Thyroid gland (tissue), 4 donors: ENCODE measurements at places on chromosomes 6 and 20.

DNA sequence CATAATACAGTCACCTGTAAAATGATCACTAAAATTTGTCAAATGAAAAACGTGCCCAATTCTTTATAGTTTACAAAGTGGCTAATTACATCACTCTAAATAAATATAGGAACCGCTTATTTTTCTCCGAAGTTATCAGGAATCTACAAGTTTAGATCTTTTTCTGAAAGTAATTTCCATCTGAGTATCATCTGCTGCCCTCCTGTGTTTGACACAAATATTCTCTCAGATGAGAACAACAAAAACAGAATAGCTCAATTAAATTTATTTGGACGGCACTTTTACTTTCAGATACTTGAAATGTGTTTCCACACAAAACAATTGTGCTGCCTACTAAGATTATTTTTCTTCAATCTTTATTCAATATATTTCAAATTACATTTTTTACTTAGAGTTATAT, 5.0 kb downstream of the SF3B5 start:
- H3K36me3 ChIP-seq: no peaks in the 10 kb centered on the region
- no peak overlapping the region for H3K27ac ChIP-seq
- DNase-seq: no peak
- H3K4me3 ChIP-seq: no peak overlapping the region
- H3K4me1 ChIP-seq: peaks cover 14% of the 10 kb centered on the region

DNA sequence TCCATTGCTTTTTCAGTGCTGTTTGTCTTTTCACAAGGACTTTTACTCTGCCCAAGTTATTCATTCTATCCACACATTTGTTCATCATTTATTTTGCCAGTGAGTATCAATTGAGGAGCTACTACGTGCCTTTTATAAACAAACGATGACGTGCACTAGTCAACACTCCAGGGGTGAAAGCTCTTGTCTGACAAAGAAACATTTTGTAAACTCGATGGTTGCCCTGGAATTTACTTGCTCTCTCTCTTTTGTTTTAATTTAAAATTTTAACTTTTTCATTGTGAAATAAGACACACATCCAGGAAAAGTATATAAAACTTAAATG, 8.3 kb upstream of the MRPS18A start:
- no peak for DNase-seq
- peaks cover 44% of the 10 kb centered on the region for H3K4me1 ChIP-seq
- no peaks in the 10 kb centered on the region for H3K36me3 ChIP-seq
- no peaks in the 10 kb centered on the region for H3K27me3 ChIP-seq

GRCh38 chr20:44896583-44896982, 11.1 kb downstream of the YWHAB start:
- H3K27me3 ChIP-seq: no peaks in the 10 kb centered on the region
- no peak overlapping the region for H3K4me3 ChIP-seq
- DNase-seq: no peak
- H3K4me1 ChIP-seq: peaks cover 46% of the 10 kb centered on the region
- peaks cover 2% of the 10 kb centered on the region for H3K36me3 ChIP-seq

DNA sequence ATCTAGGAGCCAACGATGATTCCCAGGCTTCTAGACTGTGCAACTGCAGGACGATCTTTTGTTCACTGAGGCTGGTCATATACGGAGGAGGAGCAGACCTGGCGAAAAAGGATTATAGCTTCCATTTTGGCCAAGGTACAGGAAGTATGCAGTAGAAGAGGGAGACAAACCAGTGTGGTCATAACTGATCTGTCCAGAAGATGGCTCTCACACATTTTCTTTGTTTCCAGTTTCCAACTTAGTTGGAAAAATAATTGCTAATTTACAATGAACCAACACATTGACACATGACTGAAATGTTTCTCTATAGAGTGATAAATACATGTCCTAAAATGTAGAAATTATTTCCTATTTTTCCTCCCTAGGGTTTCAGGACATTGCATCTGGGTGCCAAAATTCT, 364.1 kb upstream of the BTBD3 start:
- no peak overlapping the region for H3K4me3 ChIP-seq
- H3K27ac ChIP-seq: no peak overlapping the region
- no peaks in the 10 kb centered on the region for H3K27me3 ChIP-seq
- no peak for DNase-seq

DNA sequence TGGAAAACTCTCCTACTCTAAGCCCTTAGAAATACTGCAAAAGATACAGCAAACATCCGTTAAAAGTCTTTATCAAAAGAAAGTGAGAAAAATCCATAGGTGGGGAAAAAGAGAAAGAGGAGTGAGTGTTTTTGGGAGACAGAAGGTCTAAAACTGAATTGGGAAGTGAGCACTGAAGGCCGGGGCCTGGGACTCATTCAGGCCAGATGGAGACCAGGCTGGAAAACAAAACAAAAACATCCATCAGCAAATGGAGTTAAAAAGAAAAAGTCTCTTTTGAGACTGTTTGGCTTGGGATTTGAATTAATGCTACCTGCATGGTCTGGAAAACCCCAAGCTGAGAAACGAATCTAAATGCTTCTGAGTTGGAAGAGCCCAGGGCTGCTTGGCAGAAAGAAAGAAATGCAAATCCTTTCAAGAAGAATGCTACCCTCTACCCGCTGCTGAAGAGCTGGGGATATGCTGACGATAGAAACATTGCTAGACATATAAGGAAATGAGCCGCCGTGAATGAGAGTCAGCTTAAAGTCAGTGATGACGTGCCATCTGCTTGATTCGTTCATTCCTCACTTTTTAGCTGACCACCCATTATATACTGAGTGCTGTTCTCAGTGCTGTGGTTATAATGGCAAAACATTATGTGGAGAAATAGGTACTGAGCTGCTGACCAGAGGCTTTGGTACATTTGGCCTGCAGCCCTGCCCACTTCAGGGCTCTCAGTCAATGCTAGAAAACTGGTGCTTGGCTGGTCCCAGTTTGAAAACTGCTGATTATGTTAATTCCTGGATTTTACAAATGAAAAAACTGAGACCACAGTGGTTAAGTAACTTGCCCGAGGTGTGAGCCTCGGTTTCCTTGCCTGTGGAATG, 28.0 kb upstream of the TULP4 start:
- peak overlapping the region; percentile 64 for H3K27ac ChIP-seq
- no peak overlapping the region for H3K4me3 ChIP-seq
- H3K27me3 ChIP-seq: no peaks in the 10 kb centered on the region
- H3K36me3 ChIP-seq: no peaks in the 10 kb centered on the region
